Hindlimb muscle (tissue), 1 donor: ENCODE measurements at places on chromosomes 11 and 22. TPM values are rescaled to one million over a fixed set of nuclear protein-coding genes. Genes with fewer than 3 reads are reported as not detected.

Gene HTR3B
- 0.09 TPM for polyA plus RNA-seq

Gene TMEM109
- 102 TPM for polyA plus RNA-seq

Gene BIRC3
- polyA plus RNA-seq, result 1.7 TPM

Gene ZDHHC13
- polyA plus RNA-seq, result 6.7 TPM

Gene DDX17
- 329 TPM for polyA plus RNA-seq

Gene UBE2L3
- polyA plus RNA-seq, result 40.5 TPM

Gene RFPL2
- polyA plus RNA-seq, result not detected

Gene DBX1
- polyA plus RNA-seq, result 8.0 TPM

Gene TEX54
- not detected for polyA plus RNA-seq

Gene STIP1
- polyA plus RNA-seq, result 125 TPM

Gene RIC3
- 0.25 TPM for polyA plus RNA-seq

Gene OR51B5
- polyA plus RNA-seq, result not detected

Gene SCN4B
- polyA plus RNA-seq, result 3.7 TPM

Gene GLYAT
- polyA plus RNA-seq, result not detected

Gene DGAT2
- polyA plus RNA-seq, result 6.1 TPM

Gene LRRC32
- polyA plus RNA-seq, result 32.8 TPM

Gene OR2AG1
- not detected for polyA plus RNA-seq

Gene RBM14
- polyA plus RNA-seq, result 51.5 TPM

Gene PUS3
- polyA plus RNA-seq, result 8.9 TPM

Gene OR5D16
- not detected for polyA plus RNA-seq

Gene RTN4R
- polyA plus RNA-seq, result 25.1 TPM

Gene LRRC74B
- 0.09 TPM for polyA plus RNA-seq

Gene DEUP1
- polyA plus RNA-seq, result not detected

Gene ZNF143
- polyA plus RNA-seq, result 13.7 TPM
